ENCODE measurements at places on chromosomes 11 and 22.

GRCh38 chr11:82992223-82992622, 79.5 kb downstream of the RAB30 start:
- no peak for DNase-seq

GRCh38 chr11:124867700-124868099, 2.5 kb downstream of the ROBO3 start:
- peak; percentile 65 for DNase-seq

GRCh38 chr11:3186166-3186953, 21.2 kb upstream of the OSBPL5 start:
- no peak for DNase-seq

GRCh38 chr11:118219244-118219643, 5.6 kb downstream of the JAML start:
- DNase-seq, result no peak

DNA sequence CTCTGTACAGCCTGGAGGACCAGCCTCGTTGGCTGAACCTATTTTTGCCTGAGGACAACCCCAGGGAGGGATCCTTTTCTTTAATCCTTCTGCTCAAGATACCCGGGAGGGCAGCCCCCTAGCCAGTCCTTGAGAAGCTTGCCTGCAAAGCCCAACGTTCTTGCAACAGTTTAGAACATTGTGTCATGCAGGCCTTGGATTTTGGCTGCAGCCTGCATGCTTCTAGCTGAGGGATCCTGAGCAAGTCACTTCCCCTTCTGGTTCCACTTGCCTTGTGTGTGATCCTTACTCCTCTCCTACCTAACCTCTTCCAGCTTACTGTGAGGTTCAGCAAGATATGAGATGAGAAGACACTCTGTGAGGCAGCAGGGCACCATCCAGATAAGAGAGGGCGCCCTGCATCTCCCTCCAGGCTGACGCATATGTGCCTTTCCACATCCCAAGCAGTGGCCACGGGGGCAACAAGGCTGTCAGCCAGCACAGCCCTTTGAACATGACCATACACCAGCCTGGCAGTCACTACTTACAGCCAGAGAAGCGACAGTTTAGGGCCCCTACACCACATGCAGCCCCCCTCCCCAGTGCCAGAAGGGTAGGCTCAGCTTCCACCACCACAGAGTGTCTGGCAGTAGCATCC, 76.1 kb downstream of the C11orf58 start:
- DNase-seq, result peak; percentile 19

- DNase-seq, result peak; percentile 65
Measured at GRCh38 chr11:110566577-110566976, 136.8 kb downstream of the FDX1 start.

DNA sequence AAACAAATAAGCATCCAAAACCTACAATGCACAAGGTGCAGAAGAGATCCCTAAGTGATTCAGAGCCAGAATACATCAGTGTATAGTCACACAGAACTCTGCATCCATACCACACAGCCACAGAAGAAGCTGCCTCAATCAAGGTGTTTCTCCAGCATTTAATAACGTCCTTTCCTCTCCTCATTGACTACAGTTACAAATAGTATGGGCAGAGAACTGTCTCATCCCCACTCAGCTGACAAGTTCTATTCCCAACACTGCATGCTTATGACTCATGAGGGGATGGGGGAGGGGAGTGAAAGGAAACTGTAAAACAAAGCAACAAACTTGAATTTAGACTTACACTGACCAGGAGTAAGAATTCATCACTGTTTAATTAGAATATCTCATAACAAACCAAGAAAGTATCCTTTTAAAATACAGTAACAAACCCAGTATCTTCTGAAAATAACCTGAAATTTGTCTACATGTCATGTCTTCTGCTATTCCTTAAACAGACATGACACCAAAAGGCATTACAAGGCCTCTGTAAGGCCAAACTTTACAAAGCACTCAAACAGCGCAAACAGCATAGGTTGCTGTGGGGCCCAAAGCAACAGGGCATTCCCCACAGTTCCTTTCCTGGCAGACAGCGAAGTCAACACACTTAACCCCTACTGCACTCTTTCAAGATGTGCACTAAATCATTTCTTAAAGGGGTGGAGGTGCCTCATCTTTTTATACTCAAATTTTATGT, 29.3 kb downstream of the CELF1 start:
- peak; percentile 77 for DNase-seq

- DNase-seq, result no peak
Measured at GRCh38 chr11:99513368-99513767, 492.6 kb downstream of the CNTN5 start.
